ENCODE measurements at places on chromosomes 7 and 10.

- no peak for DNase-seq
Measured at GRCh38 chr7:29328045-29328444, 133.5 kb downstream of the CHN2 start.

GRCh38 chr10:58326967-58327381, 7.8 kb upstream of the UBE2D1 start:
- no peak for DNase-seq

- DNase-seq: no peak
Measured at GRCh38 chr10:58517491-58518355, 5.1 kb downstream of the BICC1 start.

DNA sequence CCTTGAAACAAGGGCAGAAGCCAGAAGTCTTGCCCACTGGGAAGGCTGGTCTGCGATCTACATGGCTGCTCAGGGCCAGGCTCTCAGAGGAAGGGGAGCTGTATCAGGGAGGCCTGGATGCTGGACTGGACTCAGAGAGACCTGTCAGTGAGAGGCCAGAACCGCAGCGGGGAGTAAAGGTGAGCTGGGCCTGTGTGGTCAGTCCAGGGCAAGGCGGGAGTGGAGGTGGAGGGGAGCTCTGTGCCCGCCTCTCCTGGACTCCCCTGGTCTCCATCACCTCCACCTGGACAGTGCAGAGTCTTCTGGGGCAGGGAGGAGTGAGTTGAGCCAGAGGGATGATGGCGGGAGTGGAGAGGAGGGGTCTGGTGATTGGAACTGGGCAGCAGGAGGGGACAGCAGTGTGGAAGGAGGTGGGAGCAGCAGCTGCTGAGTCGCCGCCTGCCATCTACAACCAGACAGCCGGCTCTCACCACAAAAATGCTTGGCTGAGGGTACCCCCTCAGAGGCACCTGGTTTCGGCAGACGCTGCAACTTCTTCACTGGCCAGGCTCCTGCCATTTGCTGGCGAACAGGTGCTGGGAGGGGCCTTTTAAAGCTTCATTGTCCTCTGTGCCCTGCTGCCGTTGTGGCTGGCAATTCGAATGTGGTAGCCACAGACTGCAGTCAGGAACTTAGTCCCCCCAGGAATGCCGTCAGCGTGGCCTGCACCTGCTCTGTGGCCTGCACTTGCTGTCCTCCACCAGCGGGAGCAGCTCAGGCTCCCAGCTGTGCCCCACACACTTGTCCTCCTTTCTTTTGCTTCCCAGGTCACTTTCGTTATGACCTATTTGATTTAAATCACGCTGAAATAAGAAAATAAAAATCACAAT, 3.5 kb downstream of the RASSF4 start:
- DNase-seq: no peak

DNA sequence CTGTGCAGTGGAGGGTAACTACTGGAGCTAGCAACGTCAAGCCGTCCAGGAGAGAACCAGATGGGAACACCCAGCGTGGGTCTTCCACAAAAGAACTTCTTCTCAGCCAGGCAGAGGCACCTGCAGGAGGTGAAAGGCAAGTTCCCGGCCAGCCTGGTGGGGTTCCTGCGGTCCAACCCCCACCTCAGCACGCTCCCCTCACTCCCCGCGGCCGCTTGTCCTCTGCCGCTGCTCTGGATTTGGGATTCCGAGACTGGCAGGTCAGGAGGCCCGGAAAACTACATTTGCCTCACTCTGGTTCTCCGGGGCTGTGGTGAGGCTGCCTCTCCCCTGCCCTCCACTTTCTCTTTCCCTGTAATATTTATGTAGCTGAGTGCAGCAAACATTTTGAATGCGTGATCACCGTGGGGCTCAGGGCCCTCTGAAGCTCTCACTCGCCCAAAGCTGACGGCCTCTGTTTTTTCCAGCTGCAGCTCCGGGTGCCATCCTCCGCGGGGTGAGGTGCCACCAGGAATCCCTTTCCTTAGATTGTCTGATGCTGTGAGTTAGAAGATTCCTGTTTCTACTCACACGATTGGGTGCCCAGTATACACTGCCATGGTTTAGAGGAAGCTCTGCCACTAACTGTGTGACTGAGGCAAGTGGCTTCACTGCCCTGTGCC, 366.9 kb downstream of the DNAJB6 start:
- DNase-seq: no peak

DNA sequence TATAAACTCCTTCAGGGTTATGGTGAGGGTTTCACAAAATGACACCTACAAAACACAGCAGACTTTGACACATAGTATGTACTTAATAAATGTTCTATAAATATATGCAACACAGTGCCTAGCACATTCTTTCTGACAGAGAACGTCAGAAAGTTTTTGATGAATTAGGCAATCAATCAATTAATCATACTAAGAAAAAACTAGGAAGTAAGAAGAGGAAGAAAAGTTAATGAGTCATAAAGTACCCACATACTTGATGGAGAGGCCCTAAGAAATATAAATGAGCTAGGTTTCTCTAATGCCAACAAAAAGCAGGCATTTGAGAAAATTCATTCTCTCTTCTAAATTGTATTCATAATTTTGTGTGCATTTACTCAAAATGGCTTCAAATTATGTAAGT, 192.7 kb upstream of the VWC2 start:
- no peak for DNase-seq

- no peak for DNase-seq
Measured at GRCh38 chr7:111006691-111007090, 84.2 kb upstream of the LRRN3 start.

DNA sequence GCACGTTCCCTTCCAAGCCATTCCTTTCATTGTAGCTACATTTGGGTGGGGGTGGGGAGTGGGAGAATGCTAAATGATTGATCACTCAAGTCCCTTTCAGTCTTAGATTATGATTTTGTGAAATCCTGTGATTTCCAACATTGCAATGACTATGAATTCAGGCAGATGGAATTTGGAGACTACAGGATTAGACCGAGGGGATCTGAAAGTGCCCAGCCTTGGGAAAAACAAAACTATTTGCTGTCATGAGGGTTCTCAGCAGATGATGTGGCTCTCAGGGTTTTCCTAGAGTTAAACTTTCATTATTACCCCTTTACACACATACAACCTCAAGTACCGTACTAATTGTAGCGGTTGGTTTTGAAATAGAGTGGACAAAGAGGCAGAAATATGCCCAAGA, 4.7 kb downstream of the MACROH2A2 start:
- DNase-seq: no peak

DNA sequence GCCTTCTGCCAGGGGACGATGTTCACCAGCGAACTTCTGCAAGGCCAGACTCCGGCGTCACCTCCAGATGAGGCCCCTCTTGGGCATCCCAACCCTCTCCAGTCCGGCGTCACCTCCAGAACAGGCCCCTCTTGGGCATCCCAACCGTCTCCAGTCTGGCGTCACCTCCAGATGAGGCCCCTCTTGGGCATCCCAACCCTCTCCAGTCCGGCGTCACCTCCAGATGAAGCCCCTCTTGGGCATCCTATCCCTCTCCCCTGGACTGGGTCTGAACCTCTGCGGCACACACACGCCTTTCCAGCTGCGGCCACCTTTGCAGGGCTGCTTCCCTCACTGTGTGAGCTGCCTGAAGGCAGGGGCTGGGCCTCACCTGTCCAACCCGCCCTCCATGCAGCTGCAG, 241.5 kb downstream of the ELFN1 start:
- DNase-seq: no peak

GRCh38 chr7:2508327-2509215, 11.0 kb upstream of the LFNG start:
- DNase-seq: no peak

- DNase-seq: no peak
Measured at GRCh38 chr10:132487241-132488135, 50.1 kb upstream of the INPP5A start.

DNA sequence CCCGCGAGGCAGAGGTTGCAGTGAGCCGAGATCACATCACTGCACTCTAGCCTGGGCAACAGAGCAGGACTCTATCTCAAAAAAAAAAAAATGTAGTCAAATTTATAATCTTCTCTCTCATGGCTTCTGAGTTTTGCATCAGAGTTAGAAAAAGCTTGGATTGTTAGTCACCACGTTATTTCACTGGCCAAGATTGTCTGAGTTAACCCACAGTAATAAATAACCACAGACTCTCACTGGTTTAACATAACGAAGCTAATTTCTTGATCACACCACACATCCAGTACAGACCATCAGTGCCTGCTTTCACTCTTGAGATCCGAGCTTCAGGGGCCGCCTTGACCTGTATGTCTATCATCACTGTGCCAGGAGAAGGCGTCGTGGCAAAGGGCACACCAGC, 116.8 kb upstream of the JCAD start:
- no peak for DNase-seq

- DNase-seq: no peak
Measured at GRCh38 chr7:40298421-40298820, 163.6 kb downstream of the SUGCT start.

GRCh38 chr10:24603333-24603732, 120.4 kb downstream of the ARHGAP21 start:
- peak; percentile 26 for DNase-seq

- DNase-seq: peak; percentile 73
Measured at GRCh38 chr10:71696628-71697326, 22.8 kb downstream of the C10orf105 start.

DNA sequence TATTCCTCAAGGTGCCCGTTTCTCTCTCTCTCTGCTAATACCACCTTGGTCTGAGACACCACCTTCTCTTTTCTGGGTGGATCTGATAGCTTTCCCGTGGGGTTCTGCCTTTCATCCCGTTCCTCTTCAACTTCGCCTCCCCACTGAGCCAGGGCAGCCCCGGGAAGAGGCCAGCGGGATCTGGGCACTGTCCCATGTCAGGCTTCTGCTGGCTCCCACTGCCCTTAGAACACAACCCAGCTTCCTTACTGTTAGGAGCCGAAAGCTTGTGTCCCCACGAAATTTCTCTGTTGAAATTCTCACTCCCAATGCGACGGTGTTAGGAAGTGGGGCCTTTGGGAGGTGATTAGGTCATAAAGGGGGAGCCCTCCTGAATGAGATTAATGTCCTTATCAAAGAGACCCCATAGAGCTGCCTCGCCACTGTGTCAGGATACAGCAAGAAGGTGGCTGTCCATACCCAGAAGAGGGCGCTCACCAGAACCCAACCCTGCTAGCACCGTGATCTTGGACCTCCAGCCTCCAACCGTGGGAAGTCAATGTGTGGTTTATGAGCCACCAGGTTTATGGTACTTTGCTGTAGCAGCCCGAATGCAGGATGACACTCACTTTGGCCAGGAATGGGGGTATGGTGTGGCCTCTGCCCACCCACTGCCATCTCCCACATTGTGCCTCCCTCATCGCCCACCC, 79.2 kb downstream of the CAMK1D start:
- DNase-seq: no peak

DNA sequence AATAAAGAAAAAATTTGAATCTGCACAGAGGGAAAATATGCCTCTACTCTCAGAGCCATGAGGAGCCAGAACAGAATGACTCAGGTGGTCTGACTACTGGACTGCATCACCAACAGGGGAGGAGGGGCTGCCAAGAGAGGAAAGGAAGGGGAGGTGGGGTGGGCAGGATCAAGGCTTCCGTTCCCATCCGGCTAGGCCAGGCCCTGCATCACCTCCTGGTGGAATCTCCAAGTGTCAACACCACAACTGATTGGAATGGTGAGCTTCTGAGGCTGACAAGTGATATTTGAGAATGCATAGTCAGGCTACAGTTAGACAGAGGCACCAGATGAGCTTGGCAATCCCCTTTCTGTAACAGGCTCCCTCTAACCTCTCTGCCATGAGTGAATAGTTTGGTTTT, 10.4 kb upstream of the GPR26 start:
- DNase-seq: no peak

DNA sequence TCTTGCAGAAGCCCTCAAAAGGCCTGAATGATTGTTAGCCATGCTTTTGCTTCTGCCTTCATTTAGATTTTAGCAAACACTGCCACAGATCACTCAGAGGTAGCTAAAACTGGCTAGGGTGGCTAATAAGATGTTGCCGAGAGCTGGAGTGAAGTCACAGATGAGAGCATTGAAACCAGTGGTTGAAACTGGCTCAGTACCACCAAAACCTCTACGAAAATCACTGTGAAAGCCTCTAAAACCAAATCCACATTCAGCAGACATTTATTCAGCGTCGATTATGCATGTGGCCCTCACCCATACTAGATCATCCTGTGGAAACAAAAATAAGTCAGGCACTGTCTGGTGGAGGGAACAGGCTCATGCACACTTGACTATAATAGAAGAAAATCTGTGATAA, 50.8 kb downstream of the PIK3CG start:
- no peak for DNase-seq

GRCh38 chr7:48049850-48050249, 14.5 kb downstream of the C7orf57 start:
- DNase-seq: no peak

- DNase-seq: no peak
Measured at GRCh38 chr10:44659320-44659719, 251.8 kb upstream of the TMEM72 start.

GRCh38 chr7:96591900-96592676, 117.6 kb downstream of the SEM1 start:
- no peak for DNase-seq

- no peak for DNase-seq
Measured at GRCh38 chr10:82463614-82464013, 588.6 kb downstream of the NRG3 start.

- DNase-seq: no peak
Measured at GRCh38 chr7:84144480-84144879, 50.1 kb downstream of the SEMA3A start.

DNA sequence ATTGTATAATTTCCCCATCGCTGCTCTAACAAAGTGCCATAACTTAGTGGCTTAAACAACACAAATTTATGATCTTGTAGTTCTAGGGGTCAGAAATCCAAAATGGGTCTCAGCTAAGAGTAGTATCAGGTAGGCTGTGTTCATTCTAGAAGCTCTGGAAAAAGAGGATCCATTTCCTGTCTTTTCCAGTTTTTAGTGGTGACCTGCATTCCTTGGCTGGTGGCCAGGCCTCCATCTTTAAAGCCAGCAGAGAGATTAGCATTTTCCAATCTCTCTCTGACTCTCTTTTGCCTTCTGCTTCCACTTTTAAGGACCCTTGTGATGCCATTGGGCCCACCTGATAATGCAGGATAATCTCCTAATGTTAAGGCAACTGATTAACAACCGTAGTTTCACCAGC, 41.0 kb upstream of the C10orf120 start:
- no peak for DNase-seq

GRCh38 chr10:77223526-77224460, 413.8 kb downstream of the KCNMA1 start:
- DNase-seq: no peak

GRCh38 chr10:104273286-104273685, 4.3 kb downstream of the GSTO2 start:
- no peak for DNase-seq

GRCh38 chr7:41747961-41748360, 45.1 kb upstream of the INHBA start:
- DNase-seq: no peak

DNA sequence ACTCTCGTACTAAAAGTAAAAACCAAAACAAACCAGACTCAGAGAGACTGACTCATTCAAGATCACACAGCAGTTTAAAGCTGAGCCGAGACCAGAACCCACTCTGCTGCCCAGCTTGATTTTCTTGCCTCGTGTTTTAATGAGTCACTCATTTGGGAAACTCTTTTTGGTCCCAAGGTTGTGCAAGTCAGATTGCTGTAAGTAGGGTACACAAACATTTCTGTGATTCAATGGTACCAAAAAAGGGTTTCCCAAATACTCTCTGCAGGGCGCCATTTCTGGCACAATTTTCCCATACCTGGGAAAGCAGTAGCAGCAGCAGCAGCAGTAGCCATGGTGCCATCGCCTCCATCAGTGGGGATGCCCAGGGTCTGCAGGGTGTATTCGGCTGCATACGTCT, 69.9 kb downstream of the ASAH2B start:
- no peak for DNase-seq

Measured in HTR-8/SVneo (cell line).